Fibroblast of skin of right biceps (primary cell): ENCODE measurements at places on chromosomes 2 and 18.

GRCh38 chr18:79584491-79585394 lies 94.9 kb upstream of the CTDP1 start:
- DNase-seq, result no peak

GRCh38 chr2:60429681-60430080 lies 123.8 kb downstream of the BCL11A start:
- no peak for DNase-seq

DNA sequence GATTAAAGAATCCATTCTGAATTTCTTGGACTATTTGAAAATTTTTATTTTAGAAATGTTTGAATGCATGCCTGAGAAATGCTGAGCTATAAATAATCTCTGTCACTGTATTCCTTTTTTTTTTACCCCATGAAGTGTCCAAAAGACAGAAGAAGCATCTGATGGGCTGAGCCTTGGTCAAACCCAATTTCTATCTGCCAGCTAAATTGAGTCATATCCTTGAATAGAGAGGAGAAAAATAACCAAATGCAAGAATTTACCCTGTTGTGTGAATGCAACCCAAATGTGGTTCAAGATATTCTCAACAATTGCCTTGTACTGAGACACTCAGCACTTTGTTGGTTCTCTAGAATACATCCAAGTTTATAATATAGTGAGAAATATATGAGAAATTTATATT lies 223.5 kb downstream of the UBE2E3 start:
- DNase-seq, result peak; percentile 42

GRCh38 chr2:238389988-238390589 lies 36.6 kb upstream of the ASB1 start:
- no peak for DNase-seq

DNA sequence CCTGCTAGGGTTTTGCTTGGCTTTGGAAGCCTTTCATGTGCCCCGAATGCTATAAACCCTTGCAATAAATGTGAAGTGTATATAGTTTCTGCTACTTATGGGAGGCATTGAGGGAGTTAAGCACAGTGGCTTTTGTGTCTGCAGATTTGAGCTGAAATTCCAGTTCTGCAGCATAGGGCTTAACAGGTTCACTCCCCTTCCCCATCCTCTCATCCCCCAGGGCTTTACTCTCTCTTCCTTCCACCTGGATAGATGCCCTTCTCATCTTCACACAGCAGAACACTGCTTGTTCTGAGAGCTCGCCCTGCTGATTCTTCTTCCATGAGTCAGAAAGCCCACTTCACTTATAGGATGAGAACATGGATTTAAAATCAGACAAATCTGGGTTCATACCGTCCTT lies 37.2 kb downstream of the SOX11 start:
- DNase-seq, result no peak

DNA sequence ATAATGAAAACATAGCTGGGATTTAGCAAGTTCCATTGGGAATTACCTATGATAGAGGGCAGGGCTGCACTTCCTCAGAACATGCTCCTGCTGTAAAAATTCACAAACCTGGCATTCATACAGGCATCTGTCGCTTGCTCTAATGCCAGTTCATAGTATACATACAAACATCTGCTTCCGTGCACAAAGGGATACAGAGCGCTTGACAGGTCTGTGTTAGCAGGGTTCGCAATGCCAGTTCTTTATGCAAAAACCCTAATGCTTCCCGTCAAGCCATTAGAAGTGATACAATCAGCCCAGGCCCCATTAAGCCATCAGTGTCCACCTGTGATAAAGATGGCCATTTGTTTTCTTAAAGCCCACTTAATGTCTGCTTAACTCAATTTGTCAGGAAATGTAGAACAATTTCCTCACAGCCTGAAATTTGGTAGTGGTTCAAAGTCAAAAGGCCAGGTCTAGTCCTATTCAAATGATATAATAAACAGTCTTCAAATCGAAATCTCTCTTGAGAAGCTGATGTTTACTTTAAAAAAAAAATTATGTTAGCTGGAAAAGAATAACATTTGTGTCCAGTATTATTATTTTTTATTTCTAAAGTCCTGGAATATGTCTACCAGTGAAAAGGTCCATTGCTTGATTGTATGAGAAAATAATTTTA lies 556.3 kb downstream of the ARHGAP15 start:
- no peak for DNase-seq

GRCh38 chr2:43034242-43034619 lies 192.2 kb downstream of the ZFP36L2 start:
- no peak for DNase-seq

DNA sequence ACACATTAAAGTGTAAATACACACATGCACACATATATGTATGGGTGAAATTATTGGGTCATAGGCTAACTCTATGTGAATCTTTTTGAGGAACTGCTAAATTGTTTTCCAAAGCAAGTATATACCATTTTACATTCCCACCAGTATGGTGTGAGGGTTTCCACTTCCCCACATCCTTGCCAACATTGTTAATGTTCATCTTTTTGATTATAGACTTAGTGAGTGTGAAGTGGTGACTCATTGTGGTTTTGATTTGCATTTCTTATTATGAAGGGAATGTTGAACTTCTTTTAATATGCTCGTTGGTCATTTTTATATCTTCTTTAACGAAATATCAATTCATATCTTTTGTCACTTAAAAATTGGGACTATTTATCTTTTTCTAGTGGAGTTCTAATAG lies 181.8 kb upstream of the GCFC2 start:
- DNase-seq, result no peak

DNA sequence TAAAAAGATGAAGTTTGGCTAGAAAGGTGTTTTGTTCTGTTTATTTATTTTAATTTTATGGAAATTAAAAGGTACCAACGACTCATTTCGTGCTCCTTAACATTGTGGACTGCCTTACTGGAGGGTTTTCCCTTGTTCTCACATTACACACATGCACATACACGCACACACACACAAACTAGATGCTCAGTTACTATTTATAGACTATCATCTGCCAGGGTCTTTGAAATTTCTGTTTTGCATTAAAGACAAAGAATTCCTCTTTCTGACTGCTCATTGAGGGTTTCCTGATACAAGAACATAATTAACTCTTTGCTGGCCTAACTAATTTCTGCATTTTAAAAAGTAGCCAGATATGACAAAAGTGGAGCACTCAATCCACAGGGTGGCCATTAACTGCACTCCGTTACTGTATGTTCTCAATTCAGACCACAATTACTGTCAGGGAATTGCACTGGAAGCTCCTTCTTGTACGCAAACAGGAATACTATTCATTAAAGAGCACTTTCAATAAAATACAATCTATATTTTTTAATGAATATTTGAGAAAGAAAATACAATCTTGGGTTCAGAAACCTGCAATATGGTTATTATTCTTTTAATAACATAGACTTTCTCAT lies 366.9 kb upstream of the GALNT5 start:
- peak; percentile 44 for DNase-seq

DNA sequence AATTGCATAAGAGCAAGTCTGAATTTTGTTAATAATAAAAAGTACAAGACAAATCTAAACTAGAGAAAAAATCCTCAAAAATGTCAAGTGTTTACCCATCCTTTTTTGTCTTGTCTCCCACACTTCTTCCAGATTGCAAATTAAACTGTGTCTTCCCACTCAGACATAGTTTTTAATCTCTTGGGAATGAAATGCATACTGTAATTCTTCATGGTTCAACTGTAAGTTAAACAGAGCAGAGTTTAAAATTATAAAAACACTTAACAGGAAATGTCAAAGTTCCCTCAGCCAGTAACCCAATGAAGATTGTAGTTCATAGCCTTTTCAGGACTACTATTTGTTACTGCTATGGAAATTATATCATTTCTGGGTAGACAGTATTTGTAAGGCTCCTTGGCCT lies 171.8 kb downstream of the UBE2E3 start:
- DNase-seq, result peak; percentile 57

GRCh38 chr2:85914922-85915321 lies 26.1 kb upstream of the ST3GAL5 start:
- DNase-seq, result no peak
